OCI-M1 (cell line): ENCODE measurements at places on chromosomes 5 and 9.

GRCh38 chr5:57653636-57654290, 171.2 kb upstream of the ACTBL2 start:
- no peak for DNase-seq

- no peak for DNase-seq
These were observed 214.3 kb downstream of the MAPKAP1 start for GRCh38 chr9:125492719-125493118.

- no peak for DNase-seq
These were observed 8.6 kb downstream of the SLC2A8 start for GRCh38 chr9:127405344-127406125.

- no peak for DNase-seq
These were observed 27.6 kb downstream of the NEURL1B start for GRCh38 chr5:172668594-172669071.

- no peak for DNase-seq
These were observed 34.3 kb downstream of the CENPP start for GRCh38 chr9:92360083-92360482.

- peak; percentile 87 for DNase-seq
These were observed 1313.7 kb downstream of the PTPRD start for GRCh38 chr9:9299134-9299533.
